ENCODE measurements at places on chromosomes 4 and X.
A peak's percentile ranks its signal among the peaks of the same experiment; 100 is the strongest.

- DNase-seq = no peak
- H3K27ac ChIP-seq = no peak overlapping the region
- no peaks in the 10 kb centered on the region for H3K4me1 ChIP-seq
- H3K4me3 ChIP-seq = no peak overlapping the region
Measured at GRCh38 chrX:82676386-82676785, 831.7 kb upstream of the POU3F4 start.

GRCh38 chr4:95732061-95732460 is 107.8 kb upstream of the PDHA2 start:
- H3K27me3 ChIP-seq = no peaks in the 10 kb centered on the region
- H3K27ac ChIP-seq = no peak overlapping the region
- DNase-seq = no peak
- H3K4me1 ChIP-seq = no peaks in the 10 kb centered on the region
- no peaks in the 10 kb centered on the region for H3K36me3 ChIP-seq

DNA sequence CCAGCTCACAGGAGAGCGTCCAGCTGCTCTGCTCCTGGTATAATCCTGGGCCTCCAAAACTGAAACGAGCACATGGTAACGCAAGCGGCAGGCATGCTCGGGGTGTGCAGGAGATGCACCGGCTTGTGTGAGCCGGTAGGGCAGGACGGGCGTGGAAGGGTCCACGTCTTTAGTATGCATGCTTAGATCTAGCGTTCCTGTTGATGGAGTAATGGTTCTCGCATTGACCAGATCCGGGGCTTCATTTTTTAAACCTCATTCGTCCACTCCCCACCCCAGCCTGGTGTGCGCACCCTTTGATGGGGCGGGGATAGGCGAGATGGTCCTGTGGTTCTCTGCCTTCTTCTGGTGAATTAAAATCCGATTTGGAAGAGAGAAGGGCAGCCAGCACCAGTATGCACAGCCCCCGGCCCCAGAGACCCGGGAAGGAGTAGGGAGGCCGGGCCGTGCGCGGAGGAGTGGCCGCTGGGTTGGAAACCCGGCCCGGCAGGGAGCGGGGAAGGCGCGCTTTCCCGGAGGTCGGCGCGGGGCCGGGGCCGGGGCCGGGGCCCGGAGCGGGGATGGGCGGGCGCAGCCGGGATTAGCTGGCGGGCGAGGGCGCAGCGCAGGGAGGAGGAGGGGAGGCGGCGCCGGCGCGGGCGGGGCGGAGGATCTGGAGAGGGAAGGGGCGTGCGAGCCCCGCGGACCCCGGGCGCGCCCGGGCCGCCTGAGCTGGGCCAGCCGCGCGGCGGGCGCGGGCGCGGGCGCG is 39.9 kb downstream of the FAM149A start:
- H3K27ac ChIP-seq = peak overlapping the region; percentile 32
- H3K27me3 ChIP-seq = peaks cover 8% of the 10 kb centered on the region
- H3K4me1 ChIP-seq = peaks cover 12% of the 10 kb centered on the region
- H3K4me3 ChIP-seq = peak overlapping the region; percentile 81

DNA sequence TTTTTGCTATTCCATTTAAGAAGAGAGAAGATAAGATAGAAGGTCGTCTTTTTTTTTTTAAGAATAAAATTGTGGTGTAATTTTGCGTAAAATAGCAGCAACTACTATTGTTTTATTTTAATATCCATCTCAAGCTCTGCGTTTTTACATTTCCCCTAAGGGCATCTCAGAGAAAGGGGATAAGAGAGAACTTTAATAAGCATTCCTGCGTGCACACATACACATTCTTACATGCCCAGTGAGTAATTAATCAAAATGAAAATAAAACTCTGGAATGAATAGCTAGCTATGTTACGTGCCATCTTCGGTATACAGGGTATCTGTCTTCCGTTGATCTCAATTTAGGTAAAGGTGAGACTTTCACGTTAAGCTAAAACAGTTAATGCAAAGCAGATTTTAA is 200.3 kb upstream of the TENM3 start:
- H3K4me1 ChIP-seq = no peaks in the 10 kb centered on the region
- H3K27me3 ChIP-seq = no peaks in the 10 kb centered on the region
- no peak for DNase-seq
- no peak overlapping the region for H3K27ac ChIP-seq
- H3K4me3 ChIP-seq = no peak overlapping the region
- peaks cover 6% of the 10 kb centered on the region for H3K36me3 ChIP-seq

GRCh38 chr4:150679765-150680343 is 97.9 kb downstream of the MAB21L2 start:
- peaks cover 26% of the 10 kb centered on the region for H3K4me1 ChIP-seq
- no peak for DNase-seq
- H3K4me3 ChIP-seq = no peak overlapping the region
- H3K27me3 ChIP-seq = no peaks in the 10 kb centered on the region
- H3K27ac ChIP-seq = peak overlapping the region; percentile 88

GRCh38 chr4:68576272-68577125 is at the start of gene UGT2B17:
Gene UGT2B17, minus strand, starts transcription at chr4:68576322. Its CDS starts 7,838 bp downstream, at chr4:68568484.
- H3K4me3 ChIP-seq = no peak within 1 kb of the TSS
- no peaks in the 10 kb centered on the region for H3K27me3 ChIP-seq
- no peaks in the 10 kb centered on the region for H3K36me3 ChIP-seq
- DNase-seq = no peak
- H3K27ac ChIP-seq = no peak within 1 kb of the TSS
- H3K4me1 ChIP-seq = no peaks in the 10 kb centered on the region

DNA sequence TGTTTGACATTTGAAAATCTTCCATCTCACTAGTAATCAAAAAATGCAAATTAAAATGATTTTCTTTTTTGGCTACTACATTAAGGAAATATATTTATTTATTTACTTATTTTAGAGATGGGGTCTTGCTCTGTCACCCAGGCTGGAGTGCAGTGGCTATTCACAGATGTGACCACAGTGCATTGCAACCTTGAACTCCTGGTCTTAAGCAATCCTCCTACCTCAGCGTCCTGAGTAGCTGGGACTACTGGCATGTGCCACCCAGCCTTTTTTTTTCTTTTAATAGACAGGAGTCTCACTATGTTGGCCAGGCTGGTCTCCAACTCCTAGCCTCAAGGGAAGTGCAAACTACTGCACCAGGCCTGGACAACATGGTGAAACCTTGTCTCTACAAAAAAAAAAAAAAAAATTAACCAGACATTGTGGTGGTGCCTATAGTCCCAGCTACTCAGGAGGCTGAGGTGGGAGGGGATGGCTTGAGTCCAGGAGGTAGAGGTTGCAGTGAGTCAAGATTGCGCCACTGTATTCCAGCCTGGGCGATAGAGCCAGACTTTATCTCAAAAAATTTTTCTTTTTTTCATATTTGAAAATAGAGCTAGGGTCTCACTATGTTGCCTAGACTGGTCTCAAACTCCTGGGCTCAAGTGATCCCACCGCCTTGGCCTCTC is 4.4 kb upstream of the SMIM14 start:
- peaks cover 16% of the 10 kb centered on the region for H3K4me1 ChIP-seq
- no peak overlapping the region for H3K27ac ChIP-seq
- DNase-seq = peak; percentile 49

DNA sequence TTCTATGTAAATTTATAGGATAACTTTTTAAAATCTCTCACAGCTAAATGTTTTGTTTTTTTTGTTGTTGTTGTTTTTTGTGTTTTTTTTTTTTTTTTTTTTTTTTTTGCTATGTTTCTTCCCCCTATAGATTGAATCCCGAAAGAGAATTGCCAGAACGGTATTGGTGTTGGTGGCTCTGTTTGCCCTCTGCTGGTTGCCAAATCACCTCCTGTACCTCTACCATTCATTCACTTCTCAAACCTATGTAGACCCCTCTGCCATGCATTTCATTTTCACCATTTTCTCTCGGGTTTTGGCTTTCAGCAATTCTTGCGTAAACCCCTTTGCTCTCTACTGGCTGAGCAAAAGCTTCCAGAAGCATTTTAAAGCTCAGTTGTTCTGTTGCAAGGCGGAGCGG is 4.1 kb downstream of the BRS3 start:
- peaks cover 24% of the 10 kb centered on the region for H3K27me3 ChIP-seq
- H3K4me3 ChIP-seq = no peak overlapping the region
- no peak for DNase-seq

DNA sequence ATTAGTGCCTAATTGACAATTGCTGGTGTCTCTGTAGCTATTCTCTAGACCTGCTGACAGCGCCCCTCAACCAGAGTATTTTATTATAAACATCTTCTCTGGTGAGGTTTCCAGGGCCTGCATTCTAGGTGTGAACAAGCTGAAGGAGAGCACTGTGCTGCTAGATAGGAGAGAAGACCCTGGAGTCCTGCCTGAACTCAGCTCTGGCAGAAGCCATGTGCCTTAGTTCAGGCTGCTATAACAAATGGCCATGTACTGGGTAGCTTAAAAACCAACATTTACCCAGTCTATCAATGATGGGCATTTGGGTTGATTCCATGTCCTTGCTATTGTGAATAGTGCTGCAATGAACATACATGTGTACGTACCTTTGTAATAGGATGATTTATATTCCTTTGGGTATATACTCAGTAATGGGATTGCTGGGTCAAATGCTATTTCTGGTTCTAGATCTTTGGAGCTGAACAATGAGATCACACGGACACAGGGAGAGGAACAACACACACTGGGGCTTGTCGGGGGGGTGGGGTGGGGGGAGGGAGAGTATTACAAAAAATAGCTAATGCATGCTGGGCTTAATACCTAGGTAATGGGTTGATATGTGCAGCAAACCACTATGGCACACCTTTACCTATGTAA is 185.5 kb upstream of the CPEB2 start:
- no peaks in the 10 kb centered on the region for H3K36me3 ChIP-seq
- DNase-seq = no peak
- no peaks in the 10 kb centered on the region for H3K4me1 ChIP-seq
- no peak overlapping the region for H3K27ac ChIP-seq

GRCh38 chr4:21012851-21013331 is 312.6 kb downstream of the PACRGL start:
- no peaks in the 10 kb centered on the region for H3K4me1 ChIP-seq
- no peak overlapping the region for H3K27ac ChIP-seq
- no peak for DNase-seq
- no peaks in the 10 kb centered on the region for H3K36me3 ChIP-seq
- H3K4me3 ChIP-seq = no peak overlapping the region
- no peaks in the 10 kb centered on the region for H3K27me3 ChIP-seq

- peak overlapping the region; percentile 86 for H3K27ac ChIP-seq
- DNase-seq = no peak
- peaks cover 67% of the 10 kb centered on the region for H3K4me1 ChIP-seq
- H3K27me3 ChIP-seq = no peaks in the 10 kb centered on the region
Measured at GRCh38 chrX:45803383-45803921, 602.8 kb upstream of the DIPK2B start.

- H3K27ac ChIP-seq = peak overlapping the region; percentile 71
- H3K4me1 ChIP-seq = peaks cover 52% of the 10 kb centered on the region
- H3K27me3 ChIP-seq = no peaks in the 10 kb centered on the region
- H3K4me3 ChIP-seq = no peak overlapping the region
Measured at GRCh38 chr4:102809190-102809589, 18.2 kb downstream of the UBE2D3 start.

DNA sequence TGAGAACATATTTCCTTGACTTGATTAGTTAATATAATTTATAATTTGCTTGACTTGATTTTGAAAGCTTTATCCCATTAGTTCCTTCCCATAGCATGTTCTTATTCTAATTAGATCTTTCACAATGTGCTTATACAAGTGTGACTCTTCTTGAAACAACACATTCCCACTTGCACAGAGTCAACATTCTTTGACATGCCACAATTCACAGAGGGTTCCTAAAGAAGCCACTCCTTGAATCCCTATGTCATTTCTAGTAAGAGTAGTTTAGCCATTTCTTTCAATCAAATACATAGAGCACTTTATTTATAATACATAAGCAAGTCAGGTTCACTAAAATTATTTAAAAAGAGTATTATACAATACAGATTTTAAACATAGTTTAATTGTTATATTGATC is 228.9 kb upstream of the GRID2 start:
- H3K4me3 ChIP-seq = no peak overlapping the region
- H3K27me3 ChIP-seq = no peaks in the 10 kb centered on the region
- H3K4me1 ChIP-seq = no peaks in the 10 kb centered on the region
- DNase-seq = no peak

DNA sequence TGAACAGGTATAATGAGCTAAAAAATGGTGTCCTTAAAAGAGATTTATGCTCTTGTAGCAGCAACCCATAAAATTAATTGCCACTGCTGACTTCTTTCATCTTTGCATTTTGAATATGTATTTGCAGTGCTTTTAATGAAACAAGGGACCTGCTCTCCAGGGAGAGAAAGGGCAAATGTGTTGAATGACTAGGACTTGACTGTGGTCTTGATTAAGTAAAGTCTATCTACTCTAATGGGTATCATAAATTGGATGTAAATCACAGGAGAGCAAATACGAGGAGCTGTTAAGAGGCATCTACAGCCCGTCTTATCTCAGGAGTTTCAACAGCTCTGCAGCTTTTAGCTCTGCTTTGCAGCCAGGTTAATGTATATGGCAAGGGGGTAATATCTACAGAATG is 216.4 kb downstream of the PALLD start:
- no peaks in the 10 kb centered on the region for H3K27me3 ChIP-seq
- H3K27ac ChIP-seq = no peak overlapping the region
- H3K4me1 ChIP-seq = peaks cover 45% of the 10 kb centered on the region
- no peak for DNase-seq

- H3K36me3 ChIP-seq = no peaks in the 10 kb centered on the region
- no peaks in the 10 kb centered on the region for H3K27me3 ChIP-seq
- peak overlapping the region; percentile 50 for H3K27ac ChIP-seq
- H3K4me1 ChIP-seq = peaks cover 29% of the 10 kb centered on the region
- H3K4me3 ChIP-seq = no peak overlapping the region
Measured at GRCh38 chrX:134542485-134542884, 82.5 kb downstream of the HPRT1 start.

DNA sequence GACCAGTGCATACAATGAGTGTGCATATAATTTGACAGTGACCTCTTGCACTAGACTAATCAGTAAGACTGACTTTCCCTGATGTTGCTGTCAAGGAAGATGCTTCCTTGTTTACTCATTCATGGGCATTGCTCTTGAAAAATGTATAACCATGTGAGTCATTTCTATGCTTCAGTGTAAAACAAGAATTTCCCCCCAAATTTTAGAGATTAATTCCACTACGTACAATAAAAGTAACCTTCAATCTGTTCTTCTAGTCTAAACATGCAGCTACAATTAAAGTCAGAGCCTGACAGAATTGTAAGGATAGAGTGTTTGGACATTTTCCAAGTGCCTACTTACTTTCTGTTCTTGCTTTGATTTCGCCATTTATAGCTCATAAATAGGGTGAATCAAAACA is 935.7 kb downstream of the RAPGEF2 start:
- DNase-seq = no peak
- H3K4me3 ChIP-seq = no peak overlapping the region
- no peaks in the 10 kb centered on the region for H3K4me1 ChIP-seq
- H3K36me3 ChIP-seq = no peaks in the 10 kb centered on the region
- no peaks in the 10 kb centered on the region for H3K27me3 ChIP-seq
- no peak overlapping the region for H3K27ac ChIP-seq

DNA sequence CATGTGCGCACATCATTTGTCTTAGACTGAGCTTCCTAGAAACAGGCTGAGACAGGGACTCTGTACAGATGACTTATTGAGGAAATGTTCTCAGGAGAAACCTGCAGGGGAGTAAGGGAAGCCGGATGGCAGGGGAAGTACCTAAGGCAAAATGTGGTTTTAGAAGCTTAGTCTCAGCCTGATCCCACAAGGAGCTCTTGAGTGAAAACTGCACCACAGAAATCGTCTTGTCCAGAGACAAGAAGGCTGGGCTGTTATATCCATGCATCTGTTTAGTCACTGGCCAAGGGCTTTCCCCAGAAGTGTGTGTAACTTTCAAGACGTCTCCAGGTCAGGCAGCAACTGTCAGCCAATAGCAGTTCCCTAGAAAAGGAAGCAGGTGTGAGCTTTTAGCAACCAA is 86.0 kb downstream of the FUNDC1 start:
- H3K4me3 ChIP-seq = no peak overlapping the region
- no peaks in the 10 kb centered on the region for H3K4me1 ChIP-seq
- no peaks in the 10 kb centered on the region for H3K36me3 ChIP-seq
- no peak overlapping the region for H3K27ac ChIP-seq
- no peaks in the 10 kb centered on the region for H3K27me3 ChIP-seq
